Large intestine (tissue), 12 donors: ENCODE measurements at places on chromosomes 11 and 22. TPM values are rescaled to one million over a fixed set of nuclear protein-coding genes. Genes with fewer than 3 reads are reported as not detected.

Gene NTM
- polyA plus RNA-seq, result 17.2 TPM

Gene GDPD5
- 71.7 TPM for polyA plus RNA-seq

Gene UBXN1
- polyA plus RNA-seq, result 146 TPM

DNA sequence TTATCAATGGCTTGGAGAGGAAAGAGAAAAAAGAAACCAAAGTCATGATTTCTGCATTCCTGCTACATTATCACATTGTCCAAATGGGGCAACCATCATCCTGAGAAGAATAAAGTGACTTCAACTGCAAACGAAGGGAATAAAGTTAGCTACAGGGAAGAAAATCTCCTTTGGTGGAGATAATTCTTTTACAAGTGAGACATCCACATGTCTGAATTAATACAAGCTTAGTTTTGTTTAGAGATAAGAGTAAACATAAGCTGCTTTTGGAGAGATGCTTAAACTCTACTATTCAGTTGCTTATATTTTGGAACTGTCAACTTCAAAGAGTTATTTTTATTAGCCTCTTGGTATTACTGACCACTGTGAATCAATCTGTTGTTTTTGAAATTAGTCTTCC is at the start of gene OR52L1:
OR52L1 (minus strand) TSS at position 101 of the 400 bp plus-strand sequence; CDS start at position 46, 55 bp downstream.
- DNase-seq, result no peak
